Natural killer cell (primary cell): ENCODE measurements at places on chromosomes 5 and 9.

- no peak for DNase-seq
Measured at GRCh38 chr5:172216345-172216744, 22.4 kb downstream of the EFCAB9 start.

DNA sequence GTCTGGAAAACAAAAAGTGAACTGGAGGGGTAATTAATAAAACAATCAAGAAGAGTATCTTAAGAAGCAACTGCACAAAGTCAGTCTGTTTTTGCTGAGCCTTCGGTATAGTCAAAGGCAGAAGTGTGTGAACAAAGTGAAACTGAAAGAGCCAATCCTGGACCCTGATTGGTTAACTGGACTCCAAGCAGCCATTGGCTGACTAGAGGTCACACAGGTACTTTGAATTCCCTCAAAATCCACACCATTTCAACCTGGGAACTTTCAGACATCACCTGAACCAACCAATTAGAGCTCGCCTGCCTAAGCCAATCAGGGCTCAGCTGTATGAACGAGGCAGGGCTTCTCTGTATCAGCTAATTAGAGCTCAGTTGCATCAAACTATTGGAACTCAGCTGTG lies 286.7 kb downstream of the TLE4 start:
- no peak for DNase-seq

DNA sequence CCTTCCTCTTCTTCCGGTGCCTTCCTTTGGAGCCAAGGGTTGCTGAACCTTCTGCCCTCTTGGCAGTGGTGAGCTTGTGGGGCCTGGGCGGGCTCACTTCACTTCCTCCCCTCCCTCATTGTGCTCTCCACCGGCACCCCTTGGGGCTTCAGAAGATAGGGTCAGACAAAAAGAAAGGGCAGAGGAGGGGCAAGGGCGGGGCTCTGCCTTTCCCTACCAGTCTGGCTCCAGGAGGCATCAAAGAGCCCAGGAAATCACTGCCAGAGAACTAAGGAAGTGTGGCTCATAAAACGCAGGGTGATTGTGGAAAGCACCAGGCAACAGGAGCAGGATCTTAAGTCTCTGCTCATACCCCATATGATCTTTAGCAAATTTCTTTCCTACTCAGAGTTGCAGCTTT lies 34.8 kb downstream of the ACOT12 start:
- DNase-seq, result no peak

DNA sequence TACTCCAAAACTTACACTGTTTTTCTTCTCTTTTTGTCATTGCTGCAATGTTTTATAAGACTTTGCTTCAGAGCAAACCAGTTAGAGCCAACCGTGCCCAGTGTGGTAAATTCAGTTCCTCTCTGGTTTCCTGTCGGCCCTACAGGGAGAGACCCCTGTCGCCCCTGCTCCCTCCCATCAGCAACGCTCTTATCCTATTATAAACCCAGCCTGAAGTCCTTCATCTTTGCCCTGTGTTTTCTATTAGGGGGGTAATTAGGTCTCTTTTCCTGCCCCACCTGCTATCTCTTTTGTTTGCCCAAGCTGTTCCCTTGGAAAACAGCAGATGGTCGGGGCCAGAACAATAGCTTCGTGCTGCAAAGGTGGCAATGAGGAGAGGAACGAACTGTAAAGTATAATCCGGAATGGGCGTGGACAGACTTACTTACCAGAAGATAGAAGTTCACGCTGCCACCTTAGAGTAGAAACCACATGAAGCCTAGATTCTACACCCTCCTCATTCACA lies 21.4 kb upstream of the OTULINL start:
- DNase-seq, result no peak

- DNase-seq, result no peak
Measured at GRCh38 chr5:1262381-1262780, 32.5 kb downstream of the TERT start.

DNA sequence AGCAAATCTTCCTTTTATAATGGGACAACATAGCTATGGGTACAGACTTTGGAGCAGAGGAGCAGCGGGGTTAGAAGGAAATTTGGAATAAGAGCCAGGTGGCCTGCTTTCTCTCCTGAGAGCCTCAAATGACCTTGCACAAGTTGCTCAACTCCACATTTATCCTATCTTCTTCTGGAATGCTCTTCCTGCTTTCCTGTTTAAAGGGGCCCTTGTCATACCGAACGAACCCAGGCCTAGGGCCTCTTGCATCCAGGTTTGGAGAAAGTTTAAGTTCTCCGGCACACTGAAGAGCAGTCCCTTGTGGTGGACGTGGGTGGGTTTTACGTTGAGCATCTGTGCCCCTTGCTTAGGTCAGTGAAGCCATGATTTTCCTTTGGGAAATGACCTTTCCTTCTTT lies 197.9 kb upstream of the NR3C1 start:
- no peak for DNase-seq

DNA sequence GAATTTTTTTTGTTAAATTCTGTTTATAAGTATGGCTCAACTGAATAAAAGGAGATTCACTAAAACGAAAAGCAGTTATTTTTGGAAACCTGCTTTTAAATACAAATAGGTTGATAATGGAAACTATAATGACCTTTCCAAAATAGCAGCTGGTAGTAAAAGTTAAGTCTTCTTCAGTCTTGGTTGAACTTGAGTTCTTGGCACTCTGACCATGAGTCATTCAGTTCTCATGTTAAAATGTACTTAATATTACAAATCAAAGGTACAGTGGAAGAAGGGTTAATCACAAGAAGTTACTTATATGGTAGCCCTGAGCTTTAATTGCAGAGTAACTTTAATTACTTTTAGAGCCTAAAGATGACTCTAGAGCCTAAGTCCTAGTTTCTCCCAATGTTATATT lies 62.1 kb downstream of the KLF9 start:
- no peak for DNase-seq
